Astrocyte (in vitro differentiated cells and primary cell): ENCODE measurements at places on chromosomes 2 and 18. TPM values are rescaled to one million over a fixed set of nuclear protein-coding genes. Genes with fewer than 3 reads are reported as not detected.

DNA sequence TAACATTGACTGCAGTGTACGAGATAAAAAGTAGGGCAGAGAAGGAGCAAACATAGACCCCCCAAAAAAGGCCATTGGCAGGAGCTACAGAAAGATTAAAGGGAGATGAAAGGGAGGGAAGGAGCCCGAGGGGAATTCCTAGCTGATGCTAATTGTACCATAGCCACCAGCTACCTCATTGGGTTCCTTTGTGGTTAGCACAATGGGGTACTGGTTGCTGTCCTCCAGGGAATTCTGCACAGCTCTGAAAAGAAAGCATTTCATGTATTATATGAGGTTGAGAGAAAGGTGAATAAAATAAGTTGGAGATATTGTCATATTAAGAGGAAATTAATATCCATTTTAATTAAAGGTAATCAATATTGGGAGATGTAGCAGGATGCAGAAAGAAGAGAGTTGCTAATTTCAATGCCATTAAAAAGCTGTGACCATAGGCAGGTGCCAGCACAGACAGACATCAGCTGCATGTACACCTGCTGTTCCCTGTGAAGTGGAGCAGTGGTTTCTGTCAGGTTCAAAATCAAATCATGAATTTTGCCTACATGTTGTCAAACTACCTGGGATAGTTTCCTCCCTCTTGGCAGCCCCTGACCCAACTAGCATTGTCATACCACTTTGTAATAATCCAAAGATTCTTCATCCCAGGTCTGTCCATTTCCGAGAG lies 185.4 kb upstream of the DLGAP1 start:
- no peak for DNase-seq

DNA sequence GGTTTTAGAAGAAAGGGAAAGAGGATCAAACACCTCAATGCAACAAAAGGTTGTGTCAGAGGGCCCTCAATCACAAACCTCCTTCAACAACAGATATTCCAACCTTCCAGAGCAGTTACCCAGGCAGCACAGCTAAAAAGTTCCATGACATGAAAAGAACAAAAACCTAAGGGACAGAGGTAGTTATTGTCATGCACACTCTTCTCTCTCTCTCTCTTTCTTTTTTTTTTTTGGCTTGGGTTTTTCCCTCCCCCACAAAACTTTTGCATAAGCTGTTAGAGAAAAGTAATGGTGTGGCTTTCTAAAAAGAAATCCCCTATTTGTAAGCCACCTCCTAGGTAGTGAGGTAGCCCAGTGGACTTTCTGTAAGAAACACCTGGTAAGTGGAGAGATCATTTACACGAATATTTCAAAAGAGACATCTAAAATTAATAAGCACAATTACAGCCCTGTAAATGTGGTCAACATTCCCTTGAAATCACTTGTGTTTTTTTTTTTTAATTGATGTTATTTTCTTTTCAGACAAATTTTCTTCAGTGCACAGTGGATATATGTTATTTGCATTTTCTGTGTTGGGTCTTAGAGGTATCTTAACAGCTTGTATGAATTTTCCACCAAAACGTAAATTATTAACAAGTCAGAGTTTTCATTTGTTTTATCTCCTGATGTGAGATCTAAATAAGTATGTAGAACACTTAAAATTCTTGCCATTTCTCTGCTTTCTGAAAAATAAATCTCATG lies 48.4 kb downstream of the ZEB2 start:
- no peak for DNase-seq

GRCh38 chr2:152657043-152657442 lies 60.2 kb downstream of the PRPF40A start:
- no peak for DNase-seq

DNA sequence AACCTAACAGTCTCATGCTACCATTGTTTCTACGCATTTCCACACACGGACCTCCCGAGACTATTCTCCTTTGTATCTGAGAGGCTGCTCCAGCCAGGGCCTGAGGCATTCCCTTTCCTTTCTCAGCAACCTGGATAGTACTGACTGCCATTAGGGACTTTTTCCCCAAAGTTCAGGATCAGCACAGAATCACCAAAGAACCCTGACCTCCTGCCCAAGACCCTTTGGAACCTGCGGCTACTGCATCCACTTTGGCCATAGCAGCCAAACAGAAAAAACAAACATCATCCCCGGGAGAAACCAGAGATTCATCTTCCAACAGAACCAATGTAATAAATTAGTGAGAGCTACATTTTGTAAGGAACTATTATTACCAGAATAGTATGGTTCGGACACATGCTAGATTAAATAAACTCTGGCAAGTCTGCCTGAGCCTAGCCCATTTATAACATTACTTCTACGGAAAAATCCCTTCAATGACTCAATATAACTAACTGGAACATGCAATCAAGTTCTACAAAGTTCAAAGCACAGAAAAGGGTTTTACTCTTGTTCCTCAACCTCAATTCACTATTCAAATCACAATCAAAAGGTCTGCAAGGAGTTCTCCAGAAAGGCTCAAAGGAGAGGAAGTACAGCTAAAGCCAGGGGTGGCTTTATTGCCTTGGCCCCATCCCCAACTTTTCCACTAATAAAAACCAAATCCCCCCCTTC lies 51.8 kb downstream of the LPIN2 start:
- DNase-seq: no peak

DNA sequence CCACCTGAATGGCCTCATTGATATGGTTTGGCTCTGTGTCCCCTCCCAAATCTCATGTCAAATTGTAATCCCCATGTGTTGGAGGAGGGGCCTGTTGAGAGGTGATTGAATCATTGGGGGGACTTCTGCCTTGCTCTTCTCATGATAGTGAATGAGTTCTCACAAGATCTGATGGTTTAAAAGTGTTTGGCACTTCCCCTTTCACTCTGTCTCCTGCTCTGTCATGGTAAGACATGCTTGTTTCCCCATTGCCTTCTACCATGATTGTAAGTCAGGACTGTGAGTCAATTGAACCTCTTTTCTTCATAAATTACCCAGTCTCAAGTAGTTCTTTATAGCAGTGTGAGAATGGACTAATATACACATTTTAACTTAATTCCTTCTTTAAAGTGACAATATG lies 146.8 kb upstream of the KCNJ3 start:
- DNase-seq: no peak

GRCh38 chr2:164438490-164439205 lies 182.6 kb downstream of the GRB14 start:
- DNase-seq: no peak

DNA sequence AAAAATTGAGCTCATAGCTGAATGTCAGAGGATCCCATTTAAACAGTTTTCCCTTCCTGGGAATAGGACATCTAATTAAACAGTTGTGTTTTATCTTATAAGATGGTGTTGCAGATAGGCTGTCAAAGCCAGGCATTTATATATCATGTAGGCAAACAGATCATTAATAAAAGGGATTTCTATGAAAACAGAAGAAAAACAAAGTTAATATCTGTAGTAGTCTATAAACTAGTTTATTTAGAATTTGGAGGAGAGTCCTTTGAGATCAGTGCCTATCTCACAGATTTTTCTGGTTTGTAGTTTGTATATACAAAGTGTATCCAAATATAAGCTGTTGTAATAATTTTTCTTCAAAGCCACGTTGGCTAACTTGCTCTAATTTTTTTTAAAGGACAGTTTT lies 1738.2 kb upstream of the PIK3C3 start:
- DNase-seq: no peak

Gene CYS1
- 3.7 and 4.8 TPM in 2 replicates for total RNA-seq

Gene SAG
- total RNA-seq: not detected in 2 replicates
